ENCODE measurements at places on chromosomes 7 and 10. TPM values are rescaled to one million over a fixed set of nuclear protein-coding genes. Genes with fewer than 3 reads are reported as not detected.

Gene STK31
- total RNA-seq: 0.03 TPM

DNA sequence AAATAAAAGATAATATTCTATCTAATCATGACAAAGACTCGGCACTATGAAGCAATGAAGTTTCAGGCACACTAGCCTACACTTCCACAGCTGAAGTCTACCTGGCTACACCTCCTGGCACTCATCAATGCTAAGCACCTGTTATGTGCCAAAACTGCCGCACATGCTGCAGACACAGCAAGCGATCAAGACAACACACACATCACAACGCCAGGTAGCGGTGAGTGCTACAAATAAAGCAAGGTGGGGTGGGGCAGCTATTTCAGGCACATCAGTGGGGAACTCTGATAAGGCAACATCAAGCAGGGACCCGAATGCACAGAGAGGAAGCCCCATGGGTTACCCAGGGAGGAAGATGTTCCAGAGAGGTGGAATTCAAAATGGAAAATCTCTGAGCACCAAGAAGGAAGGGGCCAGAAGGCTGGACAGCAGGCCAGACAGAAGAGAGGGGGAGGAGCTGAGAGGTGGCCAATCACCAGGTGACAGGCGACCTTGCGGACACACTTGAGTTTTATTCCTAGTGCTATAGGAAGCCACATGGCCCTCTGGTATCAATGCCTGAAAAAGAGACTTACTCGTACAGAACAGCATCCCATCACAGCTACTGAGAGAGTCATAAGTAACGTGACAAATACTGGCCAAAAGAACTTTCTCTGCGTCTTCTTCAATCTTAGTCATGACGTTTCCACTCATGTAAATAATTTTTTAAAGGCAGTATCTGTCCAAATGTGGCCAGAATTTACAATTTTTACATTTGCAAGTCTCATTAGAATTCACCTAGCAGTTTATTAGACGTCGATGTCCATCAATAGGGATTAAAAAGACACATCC lies 8.0 kb downstream of the PSAP start:
- DNase-seq: no peak

- DNase-seq: no peak
These were observed 48.3 kb downstream of the ITIH5 start for GRCh38 chr10:7618461-7618860.

GRCh38 chr7:80247144-80247543 lies 112.5 kb downstream of the GNAI1 start:
- no peak for DNase-seq

- DNase-seq: no peak
These were observed 209.4 kb downstream of the ZMYND11 start for GRCh38 chr10:344582-345200.

DNA sequence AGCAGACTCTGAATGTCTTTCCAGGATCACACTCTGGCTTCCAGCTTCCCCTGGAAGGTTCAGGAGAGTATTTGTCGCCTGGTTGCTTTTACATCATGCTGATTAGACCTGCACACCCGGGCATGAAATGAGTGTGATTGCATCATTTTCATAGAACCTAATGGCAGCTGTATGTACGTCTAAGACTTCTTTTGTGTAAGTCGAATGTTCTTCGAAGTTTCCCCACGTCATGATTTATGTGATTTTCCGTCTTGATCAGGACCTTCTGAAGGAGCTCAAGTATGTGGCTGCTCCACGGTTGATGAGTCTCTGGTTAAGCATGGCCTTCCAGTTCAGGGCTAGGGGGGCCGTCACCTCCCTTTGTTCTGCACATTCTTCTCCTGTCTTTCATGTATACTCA lies 4.5 kb downstream of the EIF4H start:
- no peak for DNase-seq

DNA sequence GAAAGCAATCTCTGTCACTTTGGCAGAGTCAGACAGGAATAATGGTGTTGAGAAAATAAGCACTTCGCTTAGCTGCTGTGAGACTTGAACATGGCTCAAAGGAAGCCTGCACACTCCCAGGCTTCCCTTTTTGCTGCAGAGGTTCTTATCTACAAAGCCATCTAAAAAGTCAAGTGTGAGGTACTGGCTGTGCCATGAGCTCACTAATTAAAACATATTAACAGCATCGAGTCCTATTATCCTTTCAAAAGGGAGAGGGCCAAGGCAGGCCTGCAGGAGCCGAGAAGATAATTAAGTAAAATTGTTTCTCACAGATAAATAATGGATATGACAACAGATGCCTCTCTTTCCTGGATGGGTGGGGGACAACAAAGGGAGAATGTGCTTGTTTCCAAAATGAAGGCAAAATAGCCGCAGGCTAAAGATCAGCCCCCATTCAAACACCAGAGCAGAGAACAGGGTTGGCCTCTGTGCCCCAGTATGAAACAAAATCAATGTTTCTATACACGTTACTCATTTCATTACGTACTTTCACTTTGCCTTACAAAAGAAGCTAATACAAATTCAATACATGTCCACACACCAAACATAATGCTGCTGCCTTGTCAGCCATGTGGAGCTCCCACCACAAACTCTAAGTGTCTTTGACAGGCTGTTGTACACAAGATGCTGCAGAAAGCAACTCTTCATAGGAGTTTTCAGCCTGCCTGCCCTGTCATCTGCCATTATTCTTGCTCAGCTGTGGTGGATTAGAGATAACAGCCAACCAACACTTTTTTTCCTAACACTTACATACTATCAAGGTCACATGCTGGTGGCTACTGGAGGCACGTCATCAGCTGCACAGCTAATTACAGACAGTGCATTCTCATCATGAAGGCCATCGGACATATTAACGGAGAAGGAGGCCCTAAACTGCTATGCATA lies 55.3 kb downstream of the ELAPOR2 start:
- DNase-seq: no peak

GRCh38 chr7:149879766-149880637 lies 6.2 kb downstream of the ATP6V0E2 start:
- DNase-seq: no peak

Measured in MG63 (cell line).